Karpas-422 (cell line): ENCODE measurements at places on chromosomes 7 and 10.

DNA sequence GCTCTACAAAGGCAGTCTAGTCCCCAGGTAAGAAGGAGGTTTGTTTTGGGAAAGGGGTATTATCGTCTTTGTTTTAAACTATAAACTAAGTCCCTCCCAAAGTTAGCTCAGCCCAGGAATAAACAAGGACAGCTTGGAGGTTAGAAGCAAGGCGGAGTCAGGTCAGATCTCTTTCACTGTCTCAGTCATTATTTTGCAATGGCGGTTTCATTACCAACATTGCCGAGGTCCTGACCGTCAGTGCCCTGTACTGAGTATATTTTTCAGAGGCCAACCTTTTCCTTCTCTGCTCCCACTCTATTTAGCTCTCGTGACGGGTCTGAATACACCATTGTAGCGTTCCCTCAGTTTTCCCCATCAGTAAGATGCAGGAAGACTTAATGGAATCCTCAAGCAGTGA is 184.5 kb downstream of the PRKCQ start:
- DNase-seq, result no peak

DNA sequence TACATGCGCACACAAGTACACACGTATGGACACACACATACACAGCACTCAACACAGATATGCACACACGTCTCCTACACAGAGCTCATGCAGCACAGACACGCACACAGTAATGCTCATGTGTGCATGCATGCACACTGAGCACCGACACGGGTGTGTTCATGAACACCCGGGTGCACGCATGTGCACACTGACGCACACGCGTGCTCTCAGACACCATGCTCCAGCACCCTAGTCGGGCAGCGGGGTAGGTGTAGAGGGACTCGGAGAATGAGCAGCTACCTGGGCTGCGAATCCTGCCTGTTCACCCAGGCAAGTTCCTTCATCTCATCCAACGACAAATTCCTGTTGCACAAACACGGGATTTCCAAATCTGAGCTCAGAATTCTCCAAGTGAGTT is 184.7 kb downstream of the MAD1L1 start:
- no peak for DNase-seq

GRCh38 chr10:124075231-124075955 is 18.0 kb downstream of the CHST15 start:
- DNase-seq, result no peak

- no peak for DNase-seq
These were observed 19.5 kb upstream of the MMP21 start for GRCh38 chr10:125795128-125795527.
